ENCODE measurements at places on chromosomes 5 and 9. TPM values are rescaled to one million over a fixed set of nuclear protein-coding genes. Genes with fewer than 3 reads are reported as not detected.

Gene TSSK1B
- not detected for total RNA-seq

Gene FER
- 29.1 TPM for total RNA-seq

Gene SUSD3
- not detected for total RNA-seq

Gene FRMD3
- total RNA-seq, result 6.1 TPM

Gene TICAM2
- 0.93 TPM for total RNA-seq

Gene FOXI1
- total RNA-seq, result not detected

Gene SLC46A2
- total RNA-seq, result not detected

Gene SLC6A18
- not detected for total RNA-seq

Gene CNTLN
- total RNA-seq, result 11.3 TPM

Gene SPINK4
- total RNA-seq, result not detected

Gene ROR2
- total RNA-seq, result not detected

Gene IFNA2
- not detected for total RNA-seq

All from dermis blood vessel endothelial cell (primary cell).